ENCODE measurements at places on chromosomes 13 and 19.

GRCh38 chr13:86976521-86977324 lies 694.4 kb upstream of the SLITRK5 start:
- no peak for DNase-seq

DNA sequence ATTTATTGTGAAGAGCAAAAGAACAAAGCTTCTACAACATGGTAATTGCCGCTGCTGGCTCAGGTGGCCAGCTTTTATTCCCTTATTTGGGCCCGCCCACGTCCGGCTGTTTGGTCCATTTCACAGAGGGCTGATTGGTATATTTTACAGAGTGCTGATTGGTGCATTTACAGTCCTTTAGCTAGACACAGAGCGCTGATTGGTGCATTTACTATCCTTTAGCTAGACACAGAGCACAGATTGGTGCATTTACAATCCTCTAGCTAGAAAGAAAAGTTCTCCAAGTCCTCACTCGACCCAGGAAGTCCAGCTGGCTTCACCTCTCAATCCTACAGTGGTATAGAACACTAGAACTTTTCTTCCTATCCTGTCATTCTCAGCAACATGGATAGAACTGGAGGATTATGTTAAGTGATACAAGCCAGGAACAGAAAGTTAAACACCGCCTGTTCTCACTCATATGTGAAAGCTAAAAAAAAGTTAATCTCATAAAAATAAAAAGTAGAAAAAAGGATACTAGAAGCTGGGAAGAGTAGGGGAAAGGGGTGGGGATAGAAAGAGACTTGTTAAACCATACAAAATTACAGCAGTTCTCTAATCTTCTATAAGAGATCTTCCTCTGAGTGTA lies 33.6 kb upstream of the FARP1 start:
- no peak for DNase-seq

GRCh38 chr19:20999731-21000352 lies 20.6 kb upstream of the ZNF430 start:
- peak; percentile 69 for DNase-seq

GRCh38 chr13:79682164-79682563 lies 201.2 kb downstream of the NDFIP2 start:
- no peak for DNase-seq

DNA sequence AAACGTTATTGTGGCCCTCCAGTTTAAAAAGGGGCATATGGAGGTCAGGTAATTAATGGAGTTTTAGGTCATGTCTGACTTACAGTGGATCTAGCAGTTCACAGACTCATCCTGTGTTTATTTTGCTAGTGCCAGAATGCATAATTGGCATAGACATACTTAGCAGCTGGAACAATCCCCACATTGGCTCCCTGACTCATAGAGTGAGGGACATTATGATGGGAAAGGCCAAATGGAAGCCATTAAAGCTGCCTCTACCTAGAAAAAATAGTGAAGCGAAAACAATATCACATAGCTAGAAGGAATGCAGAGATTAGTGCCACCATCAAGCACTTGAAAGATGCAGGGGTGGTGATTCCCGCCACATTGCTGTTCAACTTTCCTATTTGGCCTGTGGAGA lies 610.7 kb downstream of the SLITRK5 start:
- DNase-seq, result no peak

GRCh38 chr13:98476106-98476505 lies 100.8 kb downstream of the STK24 start:
- peak; percentile 53 for DNase-seq

GRCh38 chr19:10846500-10847202 lies 1.6 kb upstream of the C19orf38 start:
- DNase-seq, result no peak

GRCh38 chr19:29568036-29569025 lies 37.8 kb upstream of the POP4 start:
- no peak for DNase-seq

- DNase-seq, result no peak
Measured at GRCh38 chr19:43599635-43600295, 3.4 kb downstream of the ZNF576 start.

- DNase-seq, result no peak
Measured at GRCh38 chr13:23668562-23668961, 98.3 kb downstream of the TNFRSF19 start.

- DNase-seq, result no peak
Measured at GRCh38 chr19:55526216-55527196, 10.4 kb downstream of the SBK2 start.

DNA sequence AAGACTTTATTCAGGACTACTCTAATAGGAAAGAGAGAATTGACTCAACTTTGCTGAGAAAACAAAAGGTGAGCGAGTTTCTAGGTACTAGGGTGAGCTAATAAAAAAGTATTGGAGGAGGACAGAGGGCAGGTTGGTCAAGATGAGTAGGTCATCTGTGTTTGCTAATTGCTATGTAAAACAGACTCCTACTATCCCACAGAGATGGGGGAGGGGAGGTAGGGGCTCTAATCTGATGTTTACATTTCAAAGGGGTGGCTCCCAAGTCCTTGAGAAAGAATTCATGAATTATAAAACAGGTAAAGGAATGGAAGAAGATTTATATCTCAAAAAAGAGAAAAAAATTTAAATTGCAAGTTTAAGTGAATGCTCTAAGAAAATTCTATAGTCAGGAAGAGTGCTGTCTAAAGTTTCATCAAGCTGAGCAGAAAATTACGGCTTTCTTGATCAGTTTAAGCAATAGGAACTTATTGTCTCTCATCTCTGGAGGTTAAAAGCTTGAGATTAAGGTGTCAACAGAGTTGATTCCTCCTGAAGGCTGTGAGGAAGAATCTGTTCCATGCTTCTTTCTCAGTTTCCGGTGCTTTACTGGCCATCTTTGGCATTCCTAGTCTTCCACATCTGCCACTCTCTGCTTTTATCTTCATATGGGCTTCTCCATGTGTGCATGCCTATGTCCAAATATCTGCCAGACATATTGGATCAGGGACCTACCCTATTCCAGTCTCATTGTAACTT lies 790.3 kb downstream of the SLITRK5 start:
- DNase-seq, result no peak

Measured in stimulated activated CD8-positive, alpha-beta memory T cell treated with anti-CD3 and anti-CD28 coated beads, Interleukin-4, amount 100 ng/mL, for 4 hours (primary cell).